Activated CD4-positive, CD25-positive, alpha-beta regulatory T cell (primary cell): ENCODE measurements at places on chromosomes 12 and 14.

DNA sequence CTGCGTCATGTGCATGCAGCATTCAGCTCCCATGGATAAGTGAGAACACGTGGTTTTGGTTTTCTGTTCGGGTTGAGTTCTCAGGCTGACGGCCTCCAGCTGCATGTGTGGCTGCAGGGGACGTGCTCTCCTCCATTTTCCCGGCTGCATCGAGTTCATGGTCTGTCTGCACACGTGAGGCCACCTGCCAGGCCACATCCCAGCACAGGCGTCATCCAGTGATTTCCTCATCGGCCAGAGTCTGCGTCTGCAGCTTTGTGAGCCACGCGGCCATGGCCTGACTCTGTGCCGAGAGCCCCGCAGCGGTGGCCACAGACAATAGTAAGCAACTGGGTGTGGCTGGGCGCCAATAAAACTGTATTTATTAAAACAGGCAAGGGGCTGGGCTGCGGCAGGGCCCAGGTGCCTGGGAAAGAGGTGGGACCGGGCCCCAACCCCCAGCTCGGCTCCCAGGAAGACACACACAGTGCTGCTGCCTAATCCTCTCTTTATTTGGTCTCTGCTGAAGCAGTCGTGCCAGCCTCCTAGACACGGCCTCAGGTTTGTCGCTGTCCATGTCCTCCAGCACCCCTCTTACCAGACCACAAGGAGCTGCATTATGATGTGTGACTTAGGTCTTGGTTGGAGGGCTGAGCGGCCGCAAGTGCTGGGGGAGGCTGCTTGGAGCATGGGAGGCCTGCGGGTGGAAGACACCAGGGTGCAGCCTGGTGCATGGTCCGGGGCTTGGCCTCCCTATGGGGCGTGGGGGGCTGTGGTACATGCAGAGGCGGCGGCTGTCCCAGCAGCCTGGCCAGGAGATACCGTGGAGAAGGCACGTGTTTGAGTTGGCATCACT, 52.0 kb downstream of the NOC4L start:
- no peak for DNase-seq

DNA sequence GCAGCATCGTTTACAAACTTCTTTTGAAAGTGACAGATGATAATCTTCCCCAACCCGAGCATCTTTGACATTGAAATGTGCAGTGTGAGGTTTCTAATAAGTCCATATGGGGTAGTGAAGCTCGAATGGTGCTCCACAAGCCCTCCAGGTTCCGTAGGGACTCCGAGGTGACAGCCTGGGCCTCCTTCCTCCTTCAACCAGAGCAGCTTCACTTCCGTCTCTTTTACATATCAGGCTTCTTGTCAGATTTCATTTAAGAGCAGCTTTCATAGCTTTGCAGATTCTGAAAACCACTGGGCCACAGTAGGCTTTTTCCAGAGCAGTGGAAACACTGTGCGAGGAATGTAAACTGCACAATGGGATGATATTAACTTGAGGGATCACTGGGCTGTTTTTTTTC, 103.6 kb upstream of the CPM start:
- no peak for DNase-seq

- no peak for DNase-seq
Measured at GRCh38 chr12:27709932-27710591, 570 bp upstream of the MRPS35 start.

- no peak for DNase-seq
Measured at GRCh38 chr12:109883461-109883860, 3.1 kb upstream of the GLTP start.

DNA sequence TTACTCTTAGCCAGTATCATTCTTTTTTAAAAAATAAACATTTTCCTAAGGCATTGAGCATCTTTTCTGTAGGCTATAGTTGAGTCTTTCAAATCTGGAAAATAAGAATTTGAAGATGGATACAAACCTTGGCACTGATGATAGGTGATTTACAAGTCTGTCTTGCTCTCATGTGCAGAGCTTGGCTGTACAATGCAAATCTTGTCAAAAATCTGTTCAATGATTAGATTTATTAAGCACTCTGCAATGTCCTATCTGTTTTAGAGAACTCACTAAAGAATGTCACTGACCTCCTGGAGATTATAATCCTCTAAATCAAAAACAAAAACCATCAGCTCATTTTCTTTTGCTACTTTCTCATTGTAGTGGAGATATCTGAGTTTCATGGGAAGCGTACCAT, 42.8 kb upstream of the AMIGO2 start:
- DNase-seq = no peak

DNA sequence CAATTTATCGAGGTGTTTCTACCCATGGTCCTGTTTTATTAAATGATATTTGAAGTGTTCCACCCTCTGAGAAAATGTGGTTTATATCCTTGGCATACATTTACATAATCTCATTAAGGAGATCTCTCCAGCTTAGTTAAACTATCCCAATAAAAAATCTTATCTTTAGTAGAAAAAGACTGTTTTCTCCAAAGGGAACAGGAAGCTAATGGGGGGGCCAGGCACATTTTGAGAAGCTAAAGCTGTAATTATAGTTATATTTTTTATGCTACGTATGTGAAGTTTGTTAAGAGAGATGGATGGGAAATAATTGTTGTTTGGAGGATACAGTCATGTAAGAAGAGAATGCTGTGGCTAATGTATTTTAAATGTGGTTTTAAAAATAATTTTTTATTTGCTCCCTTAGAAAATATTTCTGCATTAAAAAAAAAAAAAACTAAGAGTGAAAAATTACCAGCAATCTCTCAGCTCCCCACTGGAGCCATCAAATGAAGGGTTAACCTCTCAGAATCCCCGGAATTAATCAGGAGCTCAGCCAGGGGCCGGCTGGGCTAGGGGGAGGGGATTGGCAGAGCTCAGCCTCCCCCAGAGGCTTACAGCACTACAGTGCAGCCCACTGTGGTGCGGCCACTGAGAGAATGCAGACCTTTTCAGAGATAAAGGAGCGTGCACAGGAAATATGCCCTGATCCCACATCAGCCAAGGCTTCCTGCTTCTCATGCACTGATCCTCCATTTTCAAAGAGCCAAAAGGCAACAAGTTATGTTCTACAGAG, 185.8 kb downstream of the EGLN3 start:
- DNase-seq = no peak

GRCh38 chr12:116897476-116897875, 13.3 kb upstream of the FBXW8 start:
- DNase-seq = no peak

DNA sequence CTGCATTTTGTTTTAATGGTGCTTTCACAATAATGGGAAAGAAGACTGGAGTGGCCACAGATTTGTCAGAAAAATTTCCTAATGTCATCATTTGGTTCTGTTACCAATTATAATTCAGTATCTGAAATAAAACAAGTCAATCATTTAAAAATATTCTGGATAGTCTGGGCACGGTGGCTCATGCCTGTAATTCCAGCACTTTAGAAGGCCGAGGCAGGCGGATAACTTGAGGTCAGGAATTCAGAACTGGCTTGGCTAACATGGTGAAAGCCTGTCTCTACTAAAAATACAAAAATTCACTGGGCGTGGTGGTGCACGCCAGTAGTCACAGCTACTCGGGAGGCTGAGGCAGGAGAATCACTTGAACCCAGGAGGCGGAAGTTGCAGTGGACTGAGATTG, 4.0 kb upstream of the LIMA1 start:
- DNase-seq = no peak

DNA sequence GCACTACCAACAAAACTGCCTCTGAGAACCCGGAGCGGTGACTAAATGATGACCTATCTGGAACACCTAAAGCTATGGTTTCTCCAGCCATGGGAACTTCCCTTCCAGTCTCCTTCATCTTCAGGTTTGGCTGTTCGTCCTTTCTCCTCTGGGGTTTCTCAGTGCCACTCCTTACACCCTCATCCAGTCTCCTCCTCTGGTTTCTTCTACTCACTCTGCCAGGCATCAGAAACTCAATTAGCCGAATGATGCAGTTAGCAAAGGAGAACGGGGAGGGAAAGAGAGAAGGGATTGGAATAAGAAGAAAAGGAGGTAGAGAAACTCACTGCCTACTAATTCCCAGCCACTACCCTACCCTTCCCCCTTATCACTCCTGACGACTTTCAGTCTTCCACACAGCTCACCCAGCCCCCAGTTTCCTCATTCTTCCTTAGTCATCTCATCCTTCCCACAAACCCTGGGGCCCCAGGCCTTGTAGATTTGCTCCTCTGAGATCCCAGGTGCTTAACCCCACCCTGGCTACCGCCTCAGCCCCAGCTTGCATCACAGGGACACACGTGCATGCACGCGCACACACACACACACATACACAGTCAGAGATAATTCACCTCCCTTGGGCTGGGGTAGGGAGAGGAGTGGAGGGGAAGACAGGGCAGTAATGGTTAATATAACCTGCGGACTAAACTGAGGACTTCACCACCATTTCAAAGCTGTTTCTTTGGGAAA, 13.0 kb downstream of the FGD6 start:
- DNase-seq = no peak

- no peak for DNase-seq
Measured at GRCh38 chr12:18718462-18718861, 19.4 kb downstream of the PLCZ1 start.

DNA sequence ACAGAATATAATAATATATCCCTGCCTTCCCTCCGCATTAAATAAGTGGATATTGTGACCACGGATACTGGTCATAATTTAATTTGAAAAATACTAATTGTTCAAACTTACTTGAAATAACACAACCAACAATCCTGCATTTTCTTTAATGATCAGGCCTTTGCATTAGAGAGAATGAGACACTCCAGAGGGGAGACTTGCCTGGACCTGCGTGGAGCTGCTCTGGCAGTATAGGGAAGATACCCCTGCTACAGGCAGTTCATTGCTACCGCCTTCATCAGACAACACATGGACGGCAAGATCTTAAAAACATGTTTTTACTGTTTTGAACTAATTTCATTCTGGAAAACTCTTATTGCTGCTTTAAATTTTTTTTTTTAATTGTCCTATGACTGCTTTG, 211.0 kb upstream of the FAR2 start:
- DNase-seq = no peak

DNA sequence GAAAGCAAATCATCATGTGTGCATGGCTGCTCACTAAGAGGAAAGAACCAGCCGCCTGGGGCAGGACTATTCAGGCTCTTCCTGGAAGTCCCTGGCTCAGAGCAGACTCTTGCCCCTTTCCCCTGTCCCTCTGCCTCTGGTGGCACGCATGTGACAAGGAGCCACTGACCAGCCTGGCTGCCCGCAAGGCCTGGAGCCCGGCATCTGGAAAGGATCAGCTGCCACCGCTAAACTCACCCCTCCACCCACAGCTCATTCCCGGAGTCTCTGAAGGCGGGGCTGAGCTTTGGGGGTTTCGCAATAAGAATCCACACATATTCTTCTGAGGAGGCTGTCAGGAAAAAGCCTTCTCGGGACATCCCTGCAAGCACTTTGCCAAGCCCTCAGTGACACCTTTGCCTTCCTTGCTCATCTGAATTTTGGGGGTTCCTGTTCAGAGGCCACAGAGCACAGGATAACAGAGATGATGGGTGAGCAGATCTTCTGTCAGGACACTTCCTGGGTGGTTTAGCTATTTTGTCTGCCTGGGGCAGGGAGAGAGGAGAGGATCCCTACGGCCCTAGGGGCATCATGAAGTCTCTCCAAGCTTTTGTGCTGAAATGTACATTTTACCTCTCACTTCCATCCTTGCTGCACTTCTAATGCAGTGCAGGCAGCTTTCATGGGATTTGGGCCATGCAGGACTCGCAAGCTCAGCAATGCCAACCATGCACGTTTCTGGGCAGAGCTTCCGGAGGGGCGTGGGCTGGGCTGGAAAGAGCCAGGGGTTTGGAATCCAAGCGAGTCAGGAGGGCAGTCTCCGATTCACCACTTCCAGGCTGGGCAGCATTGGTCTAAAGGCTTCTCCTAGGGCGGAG, 124.8 kb upstream of the MAP1LC3B2 start:
- DNase-seq = no peak

DNA sequence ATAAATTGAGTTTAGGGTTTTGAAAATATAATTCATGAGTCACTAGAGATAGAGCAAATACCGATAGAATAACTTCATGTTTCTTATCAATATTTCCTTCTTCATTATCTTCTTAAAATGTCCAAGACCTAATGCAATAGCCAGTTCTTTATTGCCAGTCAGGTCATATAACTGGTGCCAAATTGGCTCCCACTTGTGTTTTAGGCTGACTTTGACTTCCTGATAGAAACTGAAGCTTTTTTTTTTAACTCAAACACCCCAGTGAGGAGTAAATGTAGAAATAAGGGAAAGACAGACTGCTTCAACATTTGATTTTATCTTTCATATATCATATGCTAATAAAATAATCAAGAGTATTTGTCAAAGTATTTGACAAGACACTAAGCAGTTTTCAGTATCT, 80.7 kb downstream of the ARMH4 start:
- DNase-seq = no peak

- no peak for DNase-seq
Measured at GRCh38 chr12:77727442-77728001, 103.2 kb upstream of the NAV3 start.

GRCh38 chr12:14367040-14367661, 1.7 kb downstream of the ATF7IP start:
- DNase-seq = no peak

- DNase-seq = no peak
Measured at GRCh38 chr12:111953455-111953854, 59.5 kb downstream of the TMEM116 start.

GRCh38 chr12:104721936-104722335, 236.2 kb downstream of the SLC41A2 start:
- no peak for DNase-seq

GRCh38 chr12:6829536-6830220, 1.5 kb downstream of the P3H3 start:
- DNase-seq = no peak

DNA sequence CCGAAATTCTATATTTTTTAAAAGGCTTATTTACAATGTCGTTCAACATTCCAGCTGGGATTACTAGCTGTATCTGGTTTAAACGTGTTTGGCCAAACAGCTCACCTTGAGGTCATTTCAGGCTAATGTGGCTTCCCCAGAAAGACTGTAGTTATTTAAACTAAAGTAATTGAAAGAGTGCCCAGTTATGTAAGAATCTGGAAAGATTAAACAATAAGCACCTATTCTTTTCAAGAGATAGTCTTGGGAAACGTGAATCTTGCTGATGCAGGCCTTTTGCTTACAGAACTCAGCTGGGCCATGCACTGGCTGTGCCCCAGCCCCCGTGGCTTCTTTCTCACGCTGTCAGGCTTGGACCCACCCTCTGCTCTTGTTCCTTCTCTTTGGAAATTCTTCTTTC, 24.4 kb downstream of the GLRX5 start:
- no peak for DNase-seq

- DNase-seq = no peak
Measured at GRCh38 chr12:26287671-26288381, 92.5 kb downstream of the SSPN start.
